ENCODE measurements at places on chromosomes 6 and 20.
A peak's percentile ranks its signal among the peaks of the same experiment; 100 is the strongest.

DNA sequence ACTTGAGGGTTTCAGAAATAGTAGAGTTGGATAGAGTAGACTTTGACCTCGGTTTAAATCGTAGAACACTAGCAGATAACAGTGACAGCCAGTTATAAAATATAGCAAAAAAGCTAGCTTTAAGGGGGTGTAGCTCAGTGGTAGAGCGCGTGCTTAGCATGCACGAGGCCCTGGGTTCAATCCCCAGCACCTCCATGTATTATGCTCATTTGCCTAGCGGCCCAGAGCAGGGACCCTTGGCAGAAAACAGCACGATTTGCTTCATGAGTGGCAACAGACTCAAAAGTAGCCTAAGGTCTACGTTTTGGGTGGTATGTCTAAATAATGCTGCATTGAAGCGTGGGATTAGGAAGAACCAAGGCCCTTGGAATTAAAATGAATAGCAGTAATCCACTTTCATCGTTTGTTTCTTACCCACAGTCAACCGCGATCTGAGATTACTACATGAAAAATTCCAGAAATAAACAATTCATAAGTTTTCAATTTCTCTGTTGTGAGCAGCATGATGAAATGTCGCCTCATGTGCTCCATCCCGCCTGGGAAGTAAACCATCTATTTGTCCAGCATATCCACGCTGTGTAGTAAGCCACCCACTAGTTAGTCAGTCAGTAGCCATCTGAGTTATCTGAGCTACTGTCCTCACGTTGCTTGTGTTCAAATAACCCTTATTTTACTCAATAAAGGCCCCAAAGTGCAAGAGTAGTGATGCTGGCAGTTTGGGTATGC, 184.9 kb downstream of the GPX5 start:
- DNase-seq: no peak

- DNase-seq: no peak
Measured at GRCh38 chr20:35704514-35705261, 5.5 kb downstream of the ROMO1 start.

DNA sequence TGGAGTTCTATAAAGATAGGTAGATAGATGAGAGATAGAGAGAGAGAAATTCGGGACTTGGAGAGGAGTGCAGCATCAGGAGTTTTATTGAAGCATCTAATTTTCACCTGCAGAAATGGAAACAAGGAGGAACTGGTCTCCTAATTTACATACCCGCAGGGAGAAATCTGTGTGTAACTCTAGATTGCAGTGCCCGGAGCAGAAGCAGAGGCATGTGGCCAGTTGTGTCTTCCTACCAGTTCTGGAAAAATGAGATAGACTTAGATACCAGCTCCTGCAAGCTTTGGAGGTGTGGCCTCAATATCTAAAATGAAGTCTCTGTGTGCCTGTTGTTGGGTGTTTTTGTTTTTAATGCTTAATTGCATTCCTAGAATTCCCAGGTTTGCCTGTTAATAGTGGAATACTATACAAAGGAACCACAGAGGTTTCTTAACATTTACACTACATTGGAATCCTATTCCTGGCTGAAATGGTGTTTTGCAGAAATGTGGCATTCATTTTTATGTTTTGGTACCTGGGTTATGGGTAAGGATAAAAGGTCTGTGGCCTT, 57.4 kb downstream of the DTD1 start:
- DNase-seq: no peak

- no peak for DNase-seq
Measured at GRCh38 chr6:105832313-105832761, 253.8 kb upstream of the PRDM1 start.

DNA sequence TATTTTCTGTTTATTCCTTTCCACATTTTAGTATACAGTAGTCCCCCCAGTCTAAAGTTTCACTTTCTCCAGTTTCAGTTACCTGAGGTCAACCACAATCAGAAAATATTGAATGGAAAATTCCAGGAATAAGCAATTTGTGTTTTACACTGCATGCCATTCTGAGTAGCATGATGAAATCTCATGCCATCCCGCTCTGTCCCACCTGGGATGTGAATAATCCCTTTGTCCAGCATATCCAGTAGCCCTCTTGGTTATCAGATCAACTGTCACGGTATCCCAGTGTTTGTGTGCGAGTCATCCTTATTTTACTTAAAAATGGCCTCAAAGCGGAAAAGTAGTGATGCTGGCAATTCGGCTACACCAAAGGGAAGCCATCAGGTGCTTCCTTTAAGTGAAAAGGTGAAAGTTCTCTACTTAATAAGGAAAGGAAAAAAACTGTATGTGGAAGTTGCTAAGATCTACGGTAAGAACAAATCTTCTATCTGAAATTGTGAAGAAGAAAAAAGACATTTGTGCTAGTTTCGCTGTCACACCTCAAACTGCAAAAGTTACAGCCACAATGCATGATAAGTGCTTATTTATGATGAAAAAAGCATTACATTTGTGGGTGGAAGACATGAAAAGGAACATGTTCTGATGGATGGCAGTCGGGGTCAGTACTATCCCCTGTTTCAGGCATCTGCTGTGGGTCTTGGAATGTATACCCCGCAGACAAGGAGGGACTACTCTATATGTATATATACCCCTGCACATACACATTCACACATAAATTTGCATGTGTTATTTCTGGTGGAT, 11.3 kb downstream of the NOX3 start:
- no peak for DNase-seq

DNA sequence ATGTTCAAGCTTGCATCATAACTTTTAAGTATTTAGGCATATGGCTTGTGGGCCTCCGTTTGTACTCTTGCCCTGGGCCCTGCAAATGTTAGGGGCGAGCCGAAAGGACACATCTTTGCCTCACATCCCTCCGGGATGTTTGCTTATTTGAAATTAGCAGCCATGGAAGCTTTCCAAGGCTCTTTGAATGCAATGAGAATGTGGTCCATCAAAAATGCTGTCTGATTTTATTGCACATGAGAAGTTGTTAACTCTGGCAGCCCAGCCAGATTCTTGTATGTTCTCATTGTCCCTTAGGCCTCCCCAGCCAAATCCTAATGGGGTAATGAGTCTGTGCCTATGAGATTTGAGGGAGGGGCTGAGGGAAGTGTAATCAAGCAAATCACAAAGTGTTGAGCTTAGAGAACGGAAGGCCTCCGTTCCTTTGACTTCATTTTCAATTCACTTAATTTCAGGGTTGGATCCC, 261.2 kb upstream of the MARCKS start:
- no peak for DNase-seq

GRCh38 chr20:50574586-50574985, 64.4 kb downstream of the PTPN1 start:
- no peak for DNase-seq

GRCh38 chr20:19973961-19974629, 43.1 kb upstream of the NAA20 start:
- DNase-seq: no peak

DNA sequence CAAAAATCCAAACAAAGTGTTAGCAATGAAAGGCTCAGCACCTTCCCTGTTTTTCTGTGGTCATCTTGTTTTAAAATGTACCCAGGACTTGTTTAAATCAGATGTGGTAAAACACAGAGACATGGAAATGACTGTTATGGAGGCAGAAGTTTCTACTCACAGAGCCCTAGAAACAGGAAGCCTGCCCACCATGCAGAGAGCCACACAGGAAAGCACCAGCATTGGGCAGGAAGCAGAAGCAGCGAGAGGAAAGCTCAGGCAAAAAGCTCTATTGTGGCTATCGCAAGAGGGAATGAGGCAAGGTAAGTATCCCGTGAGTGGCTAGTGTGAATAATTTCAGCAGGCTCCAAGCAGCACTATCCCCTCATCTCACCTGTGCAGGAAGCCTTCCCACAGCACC, 42.8 kb downstream of the GPR6 start:
- no peak for DNase-seq

DNA sequence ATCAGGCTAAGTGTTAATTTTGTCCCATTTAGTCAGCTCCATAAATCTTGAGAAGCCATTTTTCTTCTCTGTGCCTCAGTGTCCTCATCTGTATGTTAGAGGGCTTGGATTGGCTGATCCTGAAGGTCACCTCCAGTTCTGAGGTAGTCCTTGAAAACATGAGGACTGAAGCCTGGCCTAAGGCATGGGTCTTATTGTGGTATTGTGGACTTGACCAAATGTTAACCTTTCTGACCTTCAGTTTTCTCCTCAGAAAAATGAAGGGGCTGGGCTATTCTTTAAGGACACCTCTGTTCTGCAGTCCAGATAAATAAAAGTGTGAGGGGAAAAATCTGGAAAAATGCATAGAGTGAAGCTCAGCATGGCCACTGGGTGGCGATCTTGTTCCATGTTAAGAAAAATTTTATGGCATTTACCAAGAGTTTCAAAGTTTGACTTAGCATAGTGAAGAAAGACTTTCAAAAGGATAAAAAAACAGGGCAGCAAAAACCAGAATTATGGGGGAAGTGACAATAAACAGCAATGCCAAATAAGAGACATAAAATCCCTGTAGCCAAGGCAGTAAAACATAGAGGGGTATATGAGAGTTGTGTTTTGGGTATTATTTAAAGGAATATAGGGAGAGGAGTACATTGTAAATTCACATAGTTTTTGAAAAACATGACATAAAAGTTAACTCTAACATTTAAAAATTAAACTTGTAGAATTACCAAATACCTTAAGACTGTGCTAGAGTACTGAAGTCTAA, 13.2 kb upstream of the TFB1M start:
- peak; percentile 50 for DNase-seq

Data from stimulated activated CD8-positive, alpha-beta memory T cell treated with anti-CD3 and anti-CD28 coated beads, Interleukin-4, amount 100 ng/mL, for 4 hours (primary cell).